Activated CD4-positive, alpha-beta memory T cell treated with anti-CD3 and anti-CD28 coated beads for 36 hours (primary cell): ENCODE measurements at places on chromosomes 7 and 10. TPM values are rescaled to one million over a fixed set of nuclear protein-coding genes. Genes with fewer than 3 reads are reported as not detected.

The APBB1IP gene
- total RNA-seq: 52.1 TPM

The SCRN1 gene
- 1.6 TPM for total RNA-seq

The WDFY4 gene
- total RNA-seq: not detected

The FANK1 gene
- total RNA-seq: 0.46 TPM

The STRIP2 gene
- 62.0 TPM for total RNA-seq

The OR6B1 gene
- total RNA-seq: not detected

The C10orf71 gene
- not detected for total RNA-seq

The GRM3 gene
- total RNA-seq: not detected

The DPP6 gene
- not detected for total RNA-seq

The RBM20 gene
- total RNA-seq: not detected

- no peak for DNase-seq
- no peak overlapping the region for H3K4me3 ChIP-seq
- no peaks in the 10 kb centered on the region for H3K4me1 ChIP-seq
- no peaks in the 10 kb centered on the region for H3K27me3 ChIP-seq
- peaks cover 14% of the 10 kb centered on the region for H3K36me3 ChIP-seq
Observed at GRCh38 chr7:98229991-98230745, 18.9 kb downstream of the BHLHA15 start.

- no peak overlapping the region for H3K4me3 ChIP-seq
- no peaks in the 10 kb centered on the region for H3K36me3 ChIP-seq
- H3K27me3 ChIP-seq: peaks cover 31% of the 10 kb centered on the region
- DNase-seq: peak; percentile 40
Observed at GRCh38 chr7:522071-522950, 2.7 kb upstream of the PDGFA start.

GRCh38 chr10:79098596-79099015, 29.8 kb downstream of the ZMIZ1 start:
- H3K27ac ChIP-seq: no peak overlapping the region
- no peaks in the 10 kb centered on the region for H3K27me3 ChIP-seq
- no peak for DNase-seq
- H3K36me3 ChIP-seq: no peaks in the 10 kb centered on the region
- peaks cover 41% of the 10 kb centered on the region for H3K4me1 ChIP-seq
- H3K4me3 ChIP-seq: no peak overlapping the region

DNA sequence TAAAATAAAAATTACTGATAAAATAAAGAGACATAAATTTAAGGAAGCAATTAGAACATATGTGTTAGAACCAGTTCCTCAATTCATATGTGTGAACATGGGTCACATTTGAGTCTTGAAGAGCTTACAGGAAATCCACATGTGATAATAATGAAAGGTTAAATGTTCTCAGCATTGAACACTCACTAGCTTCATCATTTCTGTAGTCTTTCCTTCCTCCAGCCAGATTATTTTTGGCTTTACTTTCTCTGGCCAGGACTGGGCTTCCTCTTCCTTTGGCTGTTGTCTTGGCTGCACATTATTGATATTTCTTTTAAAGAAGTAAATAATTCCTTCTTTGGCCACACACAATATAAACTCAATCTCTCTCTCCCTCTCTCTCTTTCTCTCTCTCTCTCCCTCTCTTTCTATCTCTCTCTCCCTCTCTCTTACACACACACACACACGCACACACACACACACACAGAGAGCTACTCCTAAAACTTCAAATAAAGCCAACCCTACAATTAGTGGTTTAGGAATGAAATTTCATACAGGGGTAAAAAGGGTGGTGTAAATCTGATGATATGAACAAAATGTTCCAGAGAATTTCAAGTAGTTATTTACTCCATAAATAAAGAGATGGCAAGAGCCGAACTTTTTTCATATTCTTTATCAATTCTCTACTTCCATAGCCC, 171.2 kb downstream of the REEP3 start:
- no peaks in the 10 kb centered on the region for H3K36me3 ChIP-seq
- peaks cover 1% of the 10 kb centered on the region for H3K27me3 ChIP-seq
- no peak overlapping the region for H3K4me3 ChIP-seq
- DNase-seq: no peak

DNA sequence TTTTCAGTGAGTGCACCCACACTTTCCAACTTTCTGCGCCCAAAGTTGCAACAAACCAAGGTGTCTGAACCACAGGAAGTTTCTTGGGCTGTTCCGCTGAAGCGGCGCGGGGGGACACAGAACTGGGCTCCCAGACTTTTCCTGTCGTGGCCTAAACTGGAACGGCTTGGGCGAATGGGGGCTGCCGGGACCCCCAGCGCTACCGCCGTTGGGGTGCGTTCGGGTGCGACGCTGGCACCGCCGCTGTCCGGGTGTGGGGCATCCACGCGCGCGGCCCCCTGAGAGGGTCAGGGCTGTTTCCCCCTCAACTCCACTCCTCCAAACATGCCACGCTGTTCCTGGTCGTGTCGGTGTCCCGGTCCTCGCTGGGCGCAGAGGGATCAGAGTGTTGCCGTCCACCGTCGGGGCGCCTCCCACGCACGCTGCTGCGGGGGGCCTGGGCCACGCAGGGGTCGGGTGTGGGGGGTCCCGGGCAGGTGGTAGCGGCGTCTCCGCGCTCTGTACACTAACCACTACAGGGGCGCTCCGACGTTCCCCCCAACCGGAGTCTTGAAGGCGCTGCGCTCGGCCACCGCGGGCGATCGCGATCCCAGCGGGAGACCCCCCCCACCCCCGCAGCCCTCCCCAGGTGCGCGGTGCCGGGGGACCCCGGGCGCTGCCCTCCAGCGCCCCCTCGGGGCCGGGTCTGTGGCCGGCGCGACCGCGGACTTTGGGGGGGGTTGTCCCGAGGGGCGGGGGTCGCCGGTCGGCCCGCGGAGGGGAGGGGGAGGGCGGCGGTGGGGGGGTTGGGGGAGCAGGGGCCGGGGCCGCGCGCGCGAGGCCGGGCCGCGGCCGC, 2.2 kb upstream of the CUX1 start:
- H3K27me3 ChIP-seq: peaks cover 3% of the 10 kb centered on the region
- peak; percentile 71 for DNase-seq
- H3K4me1 ChIP-seq: peaks cover 19% of the 10 kb centered on the region
- no peaks in the 10 kb centered on the region for H3K36me3 ChIP-seq

DNA sequence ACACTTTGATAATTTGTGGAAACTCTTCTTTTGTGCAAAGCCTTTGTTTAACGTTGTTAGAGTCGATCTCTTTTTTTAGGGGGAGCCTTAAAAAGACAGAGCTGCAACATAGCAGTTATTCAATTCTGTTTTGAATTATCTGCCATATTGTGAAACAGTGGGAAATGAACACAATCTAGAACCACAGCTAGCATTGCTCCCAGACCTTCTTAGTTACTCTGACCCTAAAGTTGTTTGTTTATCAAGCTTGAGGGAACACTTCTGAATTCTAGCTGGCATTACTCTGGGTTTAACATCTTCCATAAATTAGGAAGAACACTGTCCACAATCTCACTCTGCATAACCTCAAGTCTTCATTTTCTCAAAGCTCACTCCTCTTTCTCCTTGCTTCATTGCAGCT, 217.7 kb downstream of the PRKG1 start:
- no peak overlapping the region for H3K27ac ChIP-seq
- H3K36me3 ChIP-seq: no peaks in the 10 kb centered on the region
- H3K27me3 ChIP-seq: no peaks in the 10 kb centered on the region
- H3K4me3 ChIP-seq: no peak overlapping the region
- no peaks in the 10 kb centered on the region for H3K4me1 ChIP-seq

- no peak for DNase-seq
- no peak overlapping the region for H3K4me3 ChIP-seq
- H3K27ac ChIP-seq: no peak overlapping the region
- peaks cover 1% of the 10 kb centered on the region for H3K4me1 ChIP-seq
- H3K27me3 ChIP-seq: peaks cover 11% of the 10 kb centered on the region
- peaks cover 16% of the 10 kb centered on the region for H3K36me3 ChIP-seq
Observed at GRCh38 chr7:5234852-5235831, 45.1 kb downstream of the WIPI2 start.

GRCh38 chr7:73451780-73452398, 18.3 kb downstream of the FZD9 start:
- no peak for DNase-seq
- H3K4me3 ChIP-seq: no peak overlapping the region
- no peaks in the 10 kb centered on the region for H3K27me3 ChIP-seq
- peaks cover 55% of the 10 kb centered on the region for H3K36me3 ChIP-seq
- no peak overlapping the region for H3K27ac ChIP-seq

- H3K4me1 ChIP-seq: peaks cover 32% of the 10 kb centered on the region
- H3K36me3 ChIP-seq: no peaks in the 10 kb centered on the region
- H3K27me3 ChIP-seq: no peaks in the 10 kb centered on the region
- peak; percentile 11 for DNase-seq
Observed at GRCh38 chr10:6128591-6129251, 39.9 kb downstream of the RBM17 start.

DNA sequence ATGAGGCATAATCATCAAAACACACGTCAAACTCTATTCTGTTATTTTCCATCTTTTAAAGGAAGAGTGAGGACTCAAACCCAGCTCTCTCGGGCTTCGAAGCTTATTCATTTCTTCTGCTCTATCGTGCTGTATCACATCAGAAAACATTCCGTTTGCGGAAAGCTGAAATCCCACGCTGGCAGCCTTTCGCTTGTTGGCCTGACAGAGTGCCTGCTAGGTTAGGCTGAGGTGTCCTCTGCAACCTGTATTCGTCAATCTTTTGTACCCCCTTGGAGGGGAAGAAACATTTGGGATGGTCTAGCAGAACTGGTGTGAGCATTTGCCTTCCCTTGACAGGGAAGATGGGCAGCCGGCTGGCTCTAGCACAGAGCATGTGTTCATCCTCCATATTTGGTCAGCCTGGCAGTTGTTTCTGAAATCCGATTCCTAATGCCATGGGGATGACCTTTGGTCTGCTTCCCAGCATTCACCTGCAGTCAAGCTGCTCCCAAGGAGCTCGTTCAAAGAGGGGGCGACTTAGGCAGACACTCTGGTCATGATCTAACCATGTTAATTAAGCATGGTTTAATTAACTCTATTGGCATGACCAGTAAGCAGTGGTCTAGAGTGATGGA, 55.2 kb downstream of the TACC2 start:
- H3K36me3 ChIP-seq: no peaks in the 10 kb centered on the region
- H3K4me3 ChIP-seq: no peak overlapping the region
- no peaks in the 10 kb centered on the region for H3K4me1 ChIP-seq
- DNase-seq: no peak
- no peak overlapping the region for H3K27ac ChIP-seq
- H3K27me3 ChIP-seq: peaks cover 11% of the 10 kb centered on the region

GRCh38 chr10:107427016-107427415, 262.5 kb upstream of the SORCS1 start:
- no peaks in the 10 kb centered on the region for H3K36me3 ChIP-seq
- H3K4me1 ChIP-seq: no peaks in the 10 kb centered on the region
- no peak overlapping the region for H3K27ac ChIP-seq
- H3K27me3 ChIP-seq: no peaks in the 10 kb centered on the region

DNA sequence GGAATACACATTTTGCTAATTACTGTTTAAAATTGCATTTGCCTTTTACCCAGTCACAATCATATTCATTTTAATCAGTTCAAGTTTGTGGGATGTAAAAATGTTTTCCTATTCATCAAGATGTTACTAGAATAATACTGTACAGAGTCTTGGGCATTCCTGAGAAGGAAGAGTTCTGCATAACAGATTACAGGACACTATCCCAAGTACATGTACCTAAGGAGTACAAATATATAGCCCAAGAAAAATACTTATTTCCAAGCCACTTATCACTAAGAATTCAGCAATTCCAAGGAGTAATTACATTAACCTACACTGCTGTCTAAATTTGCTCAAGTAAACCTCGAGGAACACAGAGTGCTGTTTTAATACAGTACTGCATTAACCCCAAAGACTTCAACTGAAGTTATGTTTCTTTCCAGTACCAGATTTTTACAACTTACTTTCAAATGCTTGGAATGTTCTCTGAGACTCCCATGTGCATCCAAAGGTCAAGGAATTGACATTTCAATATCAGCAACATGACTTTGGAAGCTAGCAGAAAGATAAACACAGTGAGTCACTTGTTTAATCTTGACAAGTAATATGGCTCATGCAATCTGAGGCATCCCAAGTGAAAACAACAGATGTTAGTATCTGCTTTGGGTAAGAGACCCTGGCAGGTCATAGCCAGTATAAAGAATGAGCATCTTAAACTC, 125.4 kb upstream of the BET1 start:
- no peak for DNase-seq
- no peaks in the 10 kb centered on the region for H3K36me3 ChIP-seq
- H3K4me1 ChIP-seq: no peaks in the 10 kb centered on the region

- no peak for DNase-seq
- H3K27me3 ChIP-seq: no peaks in the 10 kb centered on the region
- no peak overlapping the region for H3K4me3 ChIP-seq
- no peak overlapping the region for H3K27ac ChIP-seq
- H3K36me3 ChIP-seq: no peaks in the 10 kb centered on the region
- H3K4me1 ChIP-seq: peaks cover 2% of the 10 kb centered on the region
Observed at GRCh38 chr7:75611557-75612178, 119.5 kb downstream of the SPDYE5 start.

DNA sequence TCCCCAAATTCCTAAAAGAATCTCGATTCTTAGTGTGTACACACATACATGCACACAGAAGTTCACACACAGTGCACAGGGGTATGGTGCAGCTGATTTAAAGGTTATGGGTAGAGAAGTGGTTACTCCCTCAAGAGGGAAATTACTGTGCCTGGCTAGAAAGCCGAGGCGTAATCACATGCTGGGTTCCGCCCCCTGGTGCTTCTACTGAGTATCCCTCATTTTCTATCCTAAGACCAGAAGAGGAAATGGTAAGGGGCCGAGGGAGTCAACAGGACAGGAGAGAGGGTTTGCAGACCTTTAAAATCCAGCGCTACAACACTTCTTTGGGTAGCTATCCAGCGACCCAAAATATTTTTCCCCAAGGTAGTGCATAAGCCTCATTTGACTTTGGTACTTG, 147.3 kb upstream of the TMEM196 start:
- DNase-seq: no peak
- H3K36me3 ChIP-seq: no peaks in the 10 kb centered on the region
- H3K27me3 ChIP-seq: no peaks in the 10 kb centered on the region
- no peak overlapping the region for H3K27ac ChIP-seq
- no peaks in the 10 kb centered on the region for H3K4me1 ChIP-seq

DNA sequence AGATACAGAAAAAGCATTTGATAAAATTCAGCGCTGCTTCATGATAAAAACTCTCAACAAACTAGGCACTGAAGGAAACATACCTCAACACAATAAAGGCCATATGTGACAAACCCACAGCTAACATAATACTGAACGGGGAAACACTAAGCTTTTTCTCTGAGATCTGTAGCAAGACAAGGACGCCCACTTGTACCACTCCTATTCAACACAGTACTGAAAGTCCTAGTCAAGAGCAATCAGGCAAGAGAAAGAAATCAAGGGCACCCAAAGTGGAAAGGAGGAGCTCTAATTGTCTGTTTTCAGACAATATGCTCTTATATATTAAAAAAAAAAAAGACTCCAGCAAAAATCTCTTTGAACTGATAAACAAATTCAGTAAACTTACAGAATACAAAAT, 13.3 kb downstream of the DIP2C start:
- H3K36me3 ChIP-seq: no peaks in the 10 kb centered on the region
- DNase-seq: no peak
- no peak overlapping the region for H3K4me3 ChIP-seq
- H3K27me3 ChIP-seq: peaks cover 14% of the 10 kb centered on the region
- H3K27ac ChIP-seq: no peak overlapping the region
- peaks cover 13% of the 10 kb centered on the region for H3K4me1 ChIP-seq

GRCh38 chr7:27846388-27846787, 106.4 kb downstream of the TAX1BP1 start:
- H3K4me3 ChIP-seq: no peak overlapping the region
- no peaks in the 10 kb centered on the region for H3K36me3 ChIP-seq
- DNase-seq: no peak
